SJCRH30 (cell line): ENCODE measurements at places on chromosomes 11 and 22. TPM values are rescaled to one million over a fixed set of nuclear protein-coding genes. Genes with fewer than 3 reads are reported as not detected.
A peak's percentile ranks its signal among the peaks of the same experiment; 100 is the strongest.

The INPP5J gene
- total RNA-seq = 0.10 and 0.12 TPM in 2 replicates

The THAP12 gene
- total RNA-seq = 76.4 and 88.2 TPM in 2 replicates

GRCh38 chr22:38461414-38462081 is 6.3 kb upstream of the KDELR3 start:
- DNase-seq = peak; percentile 89

DNA sequence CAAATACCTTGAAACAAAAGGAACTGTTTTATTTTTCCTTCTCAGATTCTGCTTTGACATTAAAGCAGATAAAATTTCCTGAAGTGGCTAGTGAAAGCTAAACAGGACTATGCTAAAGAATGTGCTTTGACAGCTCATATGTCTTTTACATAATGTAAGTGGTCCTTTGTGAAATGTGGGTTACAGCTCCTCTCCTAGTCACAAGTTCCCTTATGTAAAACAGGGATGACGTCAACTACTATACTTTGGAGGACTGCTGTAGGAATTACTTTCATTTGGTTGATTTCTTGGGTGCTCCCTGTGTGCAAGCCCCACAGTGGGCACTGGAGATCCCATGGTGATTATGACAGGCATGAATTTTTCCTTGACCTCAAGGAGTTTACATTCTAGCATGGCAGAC is 216.6 kb upstream of the NARS2 start:
- DNase-seq = no peak

The CNTF gene
- 1.5 and 1.6 TPM in 2 replicates for total RNA-seq

- DNase-seq = no peak
Measured at GRCh38 chr11:2718817-2719438, 19.1 kb upstream of the KCNQ1OT1 start.

- peak; percentile 78 for DNase-seq
Measured at GRCh38 chr22:37636186-37636948, 3.1 kb upstream of the SH3BP1 start.

- peak; percentile 69 for DNase-seq
Measured at GRCh38 chr11:62958547-62959421, 26.0 kb downstream of the SLC22A6 start.

DNA sequence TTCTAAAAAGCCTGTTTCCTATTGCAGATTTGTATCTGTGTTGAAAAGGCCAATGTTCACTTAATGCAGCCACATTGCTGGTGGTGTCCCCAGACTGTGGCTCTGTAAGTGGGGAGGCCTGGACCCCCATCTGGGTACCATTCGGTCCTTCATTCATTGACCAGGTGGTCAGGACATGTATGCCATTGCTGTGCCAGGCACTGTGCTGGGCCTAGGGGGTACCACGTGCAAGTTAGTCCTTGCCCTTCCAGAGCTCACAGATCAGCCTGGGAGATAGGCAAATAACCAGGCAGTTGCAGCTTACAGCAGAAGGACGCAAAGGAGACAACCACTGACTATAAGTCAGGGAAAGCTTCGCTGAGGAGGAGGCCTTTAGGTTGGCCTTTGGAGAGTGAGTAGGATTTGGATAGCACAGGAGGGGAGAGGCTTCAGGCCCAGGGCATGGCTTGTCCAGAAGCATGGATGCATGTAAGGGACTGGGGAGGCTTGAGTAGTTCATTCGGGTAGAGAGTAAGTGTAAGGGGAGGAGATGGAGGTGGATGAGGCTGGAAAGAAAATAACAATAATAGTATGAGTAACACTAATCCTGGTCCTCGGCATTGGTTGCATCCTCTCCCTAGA is 5.0 kb downstream of the PRDM11 start:
- no peak for DNase-seq

The ELFN2 gene
- under 0.01 and 0.02 TPM in 2 replicates for total RNA-seq

The ACCSL gene
- not detected in 2 replicates for total RNA-seq

The CSTF3 gene
- total RNA-seq = 42.7 and 56.1 TPM in 2 replicates

DNA sequence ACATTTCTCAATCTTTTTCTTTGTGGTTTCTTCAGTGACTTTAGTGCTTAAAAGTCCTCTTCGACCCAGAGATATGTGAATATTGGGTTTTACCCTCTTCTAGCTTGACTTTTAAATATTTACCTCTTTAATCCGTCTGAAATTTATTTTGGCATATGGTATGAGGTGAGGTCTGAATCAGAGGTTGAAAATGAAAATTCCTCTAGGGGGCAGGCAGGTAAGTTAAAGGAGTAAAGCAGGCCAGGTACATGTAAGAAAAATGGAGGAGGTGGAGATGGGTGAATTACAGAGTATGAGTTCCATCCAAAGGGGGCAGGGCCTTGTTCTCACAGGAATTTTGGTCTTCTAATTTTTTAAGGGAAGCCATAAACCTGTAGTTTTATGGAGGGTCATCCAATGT is 263.8 kb upstream of the NARS2 start:
- no peak for DNase-seq

- no peak for DNase-seq
Measured at GRCh38 chr11:2220173-2220771, 48.7 kb upstream of the TH start.

DNA sequence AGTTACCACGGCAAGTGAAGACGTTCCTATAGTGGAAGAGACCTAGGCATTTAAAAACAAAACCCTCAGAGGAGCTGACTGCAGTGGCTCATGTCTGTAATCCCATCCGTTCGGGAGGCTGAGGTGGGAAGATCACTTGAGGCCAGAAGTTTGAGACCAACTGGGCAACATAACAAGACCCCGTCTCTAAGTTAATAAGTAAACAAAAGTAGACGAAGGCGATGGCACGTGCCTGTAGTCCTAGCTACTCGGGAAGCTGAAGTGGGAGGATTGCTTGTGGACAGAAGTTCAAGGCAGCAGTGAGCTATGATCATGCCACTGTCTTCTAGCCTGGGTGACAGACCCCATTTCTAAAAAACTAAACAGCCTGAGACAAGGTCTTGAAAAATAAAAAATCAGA is 3.8 kb upstream of the ADSL start:
- no peak for DNase-seq

The SERPING1 gene
- 12.3 and 13.8 TPM in 2 replicates for total RNA-seq

The SHANK3 gene
- 0.08 and 0.12 TPM in 2 replicates for total RNA-seq

GRCh38 chr11:1953489-1954266 is 6.5 kb downstream of the MRPL23 start:
- peak; percentile 63 for DNase-seq

The SF3B2 gene
- total RNA-seq = 163 and 169 TPM in 2 replicates

- DNase-seq = no peak
Measured at GRCh38 chr11:2934611-2935239, 5.5 kb upstream of the PHLDA2 start.
